ENCODE measurements at places on chromosomes 12 and 14.
A peak's percentile ranks its signal among the peaks of the same experiment; 100 is the strongest.

DNA sequence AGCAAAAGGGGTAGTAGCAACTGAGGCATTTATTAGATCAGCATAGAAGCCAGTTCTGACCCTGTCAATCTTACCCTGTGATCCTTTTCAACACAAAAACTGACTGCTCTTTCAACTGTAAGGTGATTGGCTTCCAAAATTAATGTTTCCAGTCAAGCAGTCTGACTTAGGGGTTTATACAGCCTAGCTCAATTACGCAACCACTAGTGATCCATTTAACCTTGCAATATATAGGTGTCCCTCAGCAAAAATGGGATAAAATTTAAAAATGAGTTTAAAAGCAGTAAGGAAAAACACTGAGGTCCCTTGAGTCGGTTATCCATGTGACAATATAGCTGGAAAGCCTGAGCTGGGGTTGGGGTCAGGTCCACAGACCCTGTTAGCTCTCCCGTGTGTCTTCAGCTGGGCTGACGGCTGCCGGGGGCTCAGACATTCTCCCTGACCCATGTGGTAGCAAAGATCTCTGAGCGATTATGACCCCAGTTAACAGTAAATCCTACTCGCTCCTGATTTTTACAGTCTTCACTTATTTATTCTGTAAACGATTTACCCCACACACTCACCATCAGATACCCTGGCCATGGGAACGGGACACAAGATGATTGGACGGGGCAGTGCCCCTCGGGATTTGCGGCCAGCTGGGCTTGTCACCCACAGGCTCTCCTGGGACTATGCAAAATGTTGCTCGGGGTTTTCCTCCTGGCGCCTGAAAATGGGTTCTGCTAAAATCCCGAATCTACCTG, 16.6 kb downstream of the ADGRD1 start:
- no peak for DNase-seq

- peak; percentile 25 for DNase-seq
Observed at GRCh38 chr12:24759155-24759554, 189.7 kb downstream of the BCAT1 start.

- no peak for DNase-seq
Observed at GRCh38 chr12:10849425-10849878, at the start of gene PRR4. Gene PRR4 (minus strand): TSS chr12:10849475. CDS start chr12:10849437, 38 bp downstream.

- DNase-seq, result peak; percentile 37
Observed at GRCh38 chr12:10562306-10562933, 51.0 kb downstream of the MAGOHB start.

GRCh38 chr14:32629236-32629635, 300.1 kb downstream of the AKAP6 start:
- no peak for DNase-seq

- no peak for DNase-seq
Observed at GRCh38 chr12:105391231-105391630, 60.7 kb downstream of the C12orf75 start.

- no peak for DNase-seq
Observed at GRCh38 chr14:97571866-97572555, 774.8 kb downstream of the VRK1 start.

DNA sequence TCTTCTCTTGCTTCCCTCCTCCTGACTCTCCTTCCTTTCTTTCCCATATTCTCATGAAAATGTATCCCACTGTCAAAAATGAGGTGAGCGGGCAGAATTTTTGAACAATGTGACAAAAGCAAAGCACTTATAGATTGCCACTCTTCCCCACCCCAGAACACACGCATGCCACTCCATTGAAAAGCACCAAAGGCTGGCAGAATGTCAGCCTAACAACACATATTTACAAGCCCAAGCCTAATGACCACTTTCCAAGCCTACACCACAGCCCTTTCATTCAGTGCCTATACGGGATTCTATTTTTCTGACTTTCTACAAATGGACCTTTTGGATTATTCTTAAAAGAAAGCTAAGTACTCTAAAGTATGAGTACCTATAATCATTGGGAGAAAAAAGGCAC, 62.9 kb upstream of the METAP2 start:
- no peak for DNase-seq

GRCh38 chr12:70354787-70355186, 11.3 kb upstream of the KCNMB4 start:
- no peak for DNase-seq

GRCh38 chr12:116338064-116338846, 60.8 kb upstream of the MED13L start:
- DNase-seq, result peak; percentile 33

GRCh38 chr14:63296060-63296563, 22.6 kb downstream of the GPHB5 start:
- DNase-seq, result no peak

DNA sequence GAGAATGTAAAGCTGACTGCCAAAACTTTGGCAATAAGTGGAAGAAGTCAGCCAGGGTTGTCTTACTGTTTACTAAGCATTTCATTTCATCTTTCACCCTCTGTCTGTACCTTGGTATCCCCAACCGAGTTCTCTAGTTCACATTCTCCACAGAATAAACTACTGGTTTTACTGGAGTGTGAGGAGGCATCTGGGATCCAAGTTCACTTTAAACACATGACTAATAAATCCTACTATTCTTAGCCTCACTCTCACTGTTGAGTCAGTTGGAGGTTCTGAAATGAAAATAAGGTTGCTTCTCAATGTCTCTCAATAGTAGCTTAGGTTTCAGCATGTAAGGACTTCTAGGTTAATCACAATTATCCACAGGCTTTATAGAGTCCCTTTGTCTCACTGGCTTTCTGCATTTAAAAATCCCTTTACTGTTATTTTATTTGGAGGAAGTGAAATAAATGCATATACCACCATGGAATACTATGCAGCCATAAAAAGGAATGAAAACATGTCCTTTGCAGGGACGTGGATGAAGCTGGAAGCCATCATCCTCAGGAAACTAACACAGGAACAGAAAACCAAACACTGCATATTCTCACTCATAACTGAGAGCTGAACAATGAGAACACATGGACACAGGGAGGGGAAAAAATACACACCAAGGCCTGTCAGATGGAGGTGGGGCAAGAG, 95.8 kb downstream of the EPS8 start:
- no peak for DNase-seq

DNA sequence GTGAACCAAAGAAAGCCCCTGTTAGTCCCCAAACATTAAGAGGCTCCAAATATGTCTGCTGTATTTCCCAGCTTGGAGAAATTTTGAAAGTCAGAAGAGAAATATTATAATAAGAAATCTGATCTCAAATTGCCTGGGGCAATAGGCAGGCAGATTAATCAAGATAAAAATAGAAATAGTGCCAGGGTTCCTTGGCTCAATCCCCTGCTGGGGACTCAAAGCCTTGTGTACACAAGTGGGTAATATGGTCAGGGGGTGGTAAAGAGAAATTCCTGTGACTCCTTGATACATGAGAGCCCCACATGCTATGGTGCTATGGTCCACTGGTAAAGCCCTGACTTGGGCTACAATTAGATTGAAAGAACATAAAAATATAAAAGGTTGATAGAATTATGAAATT, 41.3 kb upstream of the ARID2 start:
- no peak for DNase-seq

- DNase-seq, result no peak
Observed at GRCh38 chr14:99755068-99755405, 38.2 kb upstream of the EML1 start.

- no peak for DNase-seq
Observed at GRCh38 chr12:67968725-67969124, 20.5 kb upstream of the IFNG-AS1 start.

- DNase-seq, result no peak
Observed at GRCh38 chr12:6097411-6097810, 27.1 kb downstream of the VWF start.

DNA sequence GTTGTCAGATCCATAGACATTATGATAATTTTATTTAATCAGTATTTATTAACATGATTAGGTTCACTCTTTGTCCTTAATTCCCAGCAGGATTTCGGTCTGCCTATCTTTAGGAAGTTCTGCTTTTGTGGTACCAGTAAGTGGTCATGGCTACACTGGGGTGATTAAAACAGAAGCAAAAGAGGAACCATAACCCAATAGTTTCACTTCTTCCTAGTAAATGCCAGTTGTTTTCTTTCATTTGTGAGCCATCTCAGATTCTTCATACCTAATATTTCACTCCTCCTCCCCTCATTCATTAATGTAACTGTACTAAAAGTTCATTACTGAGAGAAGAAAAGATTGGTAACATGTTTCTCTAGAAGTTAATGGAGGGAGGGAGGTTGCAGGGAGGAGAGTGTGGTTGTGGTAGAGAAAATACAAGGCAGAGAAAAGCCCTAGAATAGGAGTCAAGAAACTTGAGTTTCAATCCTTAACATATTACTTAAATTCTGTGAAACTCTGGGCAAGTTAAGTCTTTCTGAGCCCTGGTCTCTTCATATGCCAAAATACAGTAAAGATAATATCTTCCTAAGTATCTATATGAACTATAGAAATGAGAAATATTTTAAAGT, 101.2 kb downstream of the PEBP1 start:
- DNase-seq, result no peak

All from mesendoderm (in vitro differentiated cells).